NB4 (cell line): ENCODE measurements at places on chromosomes 16 and 17.

DNA sequence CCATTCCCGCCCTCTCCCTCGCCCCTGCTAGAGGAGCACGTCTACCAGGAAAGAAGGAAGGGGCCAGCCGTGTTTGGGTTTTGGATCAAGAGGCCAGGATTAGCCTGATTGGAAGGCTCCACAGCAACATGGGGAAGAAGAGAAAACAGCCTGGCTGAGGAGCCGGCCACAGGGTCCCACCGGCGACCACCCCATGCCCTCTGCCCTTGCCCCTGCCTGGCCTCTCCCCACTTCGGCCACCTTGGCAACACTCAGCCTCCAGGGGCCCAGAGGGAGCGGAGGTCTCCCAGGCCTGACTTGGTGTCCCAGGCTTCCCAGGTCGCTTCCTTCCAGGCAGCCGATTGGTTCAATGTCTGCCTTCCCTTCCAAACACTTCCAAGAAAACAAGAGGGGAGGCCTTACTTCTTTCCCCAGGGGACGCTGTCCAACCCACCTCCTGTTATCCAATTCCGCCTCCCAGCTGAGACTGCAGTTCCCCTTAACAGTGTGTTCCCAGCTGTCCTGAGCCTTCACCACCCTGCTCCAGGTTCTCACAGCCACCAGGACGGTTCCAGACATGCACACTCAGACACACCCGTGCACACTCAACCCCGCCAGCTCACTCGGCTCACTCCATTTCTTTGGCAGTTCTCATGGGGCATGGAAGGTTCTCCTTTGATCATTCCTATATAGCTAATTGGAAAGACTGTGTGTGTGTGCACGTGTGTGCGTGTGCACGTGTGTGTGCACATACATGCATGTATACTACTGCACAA is 65.4 kb downstream of the RBFOX3 start:
- DNase-seq, result no peak

GRCh38 chr16:66832661-66833305 is 2.0 kb upstream of the NAE1 start:
- DNase-seq, result peak; percentile 28

- no peak for DNase-seq
These were observed 2.7 kb downstream of the NEUROD2 start for GRCh38 chr17:39604911-39605491.

GRCh38 chr17:31453896-31454295 is 62.4 kb downstream of the RAB11FIP4 start:
- DNase-seq, result no peak

- DNase-seq, result no peak
These were observed 350.6 kb upstream of the MAF start for GRCh38 chr16:79950932-79951719.
